D721Med (cell line): ENCODE measurements at places on chromosomes 6 and 20.

- DNase-seq = no peak
Observed at GRCh38 chr6:41427642-41428335, 92.4 kb downstream of the NCR2 start.

DNA sequence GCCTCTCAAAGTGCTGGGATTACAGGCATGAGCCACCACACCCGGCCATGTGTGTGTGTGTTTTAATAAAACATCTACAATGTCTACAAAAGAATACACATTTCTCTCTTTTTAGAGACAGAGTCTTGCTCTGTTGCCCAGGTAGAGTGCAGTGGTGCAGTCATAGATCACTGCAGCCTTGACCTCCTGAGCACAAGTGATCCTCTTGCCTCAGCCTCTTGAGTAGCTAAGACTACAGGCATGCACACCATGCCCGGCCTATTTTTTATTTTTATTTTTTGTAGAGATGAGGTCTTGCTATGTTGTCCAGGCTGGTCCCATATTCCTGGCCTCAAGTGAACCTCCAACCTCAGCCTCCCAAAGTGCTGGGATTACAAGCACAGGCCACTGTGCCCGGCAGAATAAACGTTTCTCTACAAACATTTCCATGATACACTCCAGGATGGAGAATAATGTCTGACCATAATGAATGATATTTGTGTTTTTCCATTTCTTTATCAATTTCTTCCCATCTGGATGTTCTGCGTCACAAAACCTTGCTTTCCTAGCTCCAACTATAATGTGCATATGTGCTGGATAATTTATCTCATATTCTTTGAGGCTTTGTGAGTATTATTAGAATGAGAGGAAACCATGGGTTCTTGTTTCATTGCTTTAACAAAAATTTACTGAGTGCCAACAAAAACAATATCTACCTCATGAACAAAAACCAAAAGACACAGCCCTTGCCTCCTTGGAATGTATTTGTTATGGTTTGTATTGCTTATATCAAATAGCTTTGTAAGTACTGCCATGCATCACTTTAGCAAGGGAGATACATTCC, 28.6 kb upstream of the CCN2 start:
- no peak for DNase-seq

DNA sequence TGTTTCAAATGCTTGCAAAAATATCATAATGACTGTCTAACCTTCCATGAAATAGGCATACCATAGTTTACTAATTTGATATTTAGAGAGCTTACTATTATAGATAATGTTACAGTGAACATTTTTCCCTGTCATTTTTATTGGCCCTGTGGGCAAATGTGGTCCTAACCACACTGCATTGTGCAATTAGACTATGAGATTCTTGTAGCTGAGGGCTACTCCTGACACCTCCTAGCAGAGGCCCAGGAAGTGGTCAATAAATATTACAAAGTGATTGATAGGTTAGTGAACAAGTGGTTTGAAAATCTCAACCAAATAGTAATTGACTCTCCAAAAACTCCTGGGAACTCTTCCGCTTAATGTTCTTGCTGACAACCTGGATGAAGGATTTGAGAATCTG, 160.5 kb upstream of the KCNG1 start:
- DNase-seq = no peak

- DNase-seq = no peak
Observed at GRCh38 chr6:144477856-144478255, 192.7 kb downstream of the UTRN start.

DNA sequence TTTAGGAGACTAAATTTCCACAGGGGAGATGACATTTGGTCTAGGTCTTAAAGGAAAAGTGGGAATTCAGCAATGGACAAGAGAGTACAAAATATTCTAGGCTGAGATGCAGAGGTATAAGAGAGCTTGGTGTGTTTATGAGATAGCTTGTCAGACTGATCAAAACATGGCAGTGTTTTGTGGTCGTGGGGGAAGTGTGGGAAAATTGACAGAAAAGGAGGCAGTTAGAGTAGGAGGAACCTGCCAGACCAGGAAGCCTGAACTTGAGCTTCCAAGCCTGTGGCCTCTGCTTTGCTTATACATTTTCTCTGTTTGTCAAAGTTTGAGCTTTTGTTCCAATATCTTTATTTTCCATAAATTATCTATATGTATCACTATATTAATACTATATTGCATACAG, 69.5 kb upstream of the MAP3K7 start:
- DNase-seq = no peak

DNA sequence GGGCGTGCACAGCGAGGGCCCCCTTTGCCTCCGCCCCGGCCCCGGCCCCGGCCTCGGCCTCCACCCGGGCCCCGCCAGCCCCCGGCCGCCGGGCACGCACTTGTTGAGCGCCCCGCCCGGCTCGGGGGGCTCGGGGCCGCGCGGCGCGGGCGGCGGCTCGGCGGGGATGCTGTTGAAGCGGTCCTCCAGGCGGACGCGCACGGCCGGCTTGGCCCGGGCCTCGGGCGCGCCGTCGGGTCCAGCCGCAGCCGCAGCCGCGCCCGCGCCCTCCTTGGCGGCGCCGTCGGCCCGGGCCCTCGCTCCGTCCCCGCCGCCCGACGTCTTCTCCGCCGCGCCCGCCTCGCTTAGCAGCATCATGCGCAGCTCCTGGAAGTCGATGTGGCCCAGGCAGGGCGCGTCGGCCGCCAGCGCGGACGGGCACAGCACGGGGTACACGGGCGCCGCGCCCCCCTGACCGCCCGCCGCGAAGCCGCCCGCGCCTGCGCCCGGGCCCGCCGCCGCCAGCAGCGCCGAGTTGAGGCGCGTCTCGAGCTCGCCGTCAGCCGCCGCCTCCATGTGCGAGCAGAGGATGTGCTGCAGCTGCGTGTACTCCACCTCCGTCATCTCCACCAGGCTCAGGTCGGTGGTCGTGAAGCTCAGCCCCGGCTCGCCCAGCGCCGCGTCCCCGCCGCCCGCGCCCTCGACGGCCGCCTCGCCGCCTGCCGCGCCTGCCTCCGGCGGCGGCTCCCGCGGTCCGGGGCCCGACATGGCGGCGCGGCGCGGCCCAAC, 514 bp downstream of the TCFL5 start:
- DNase-seq = no peak

DNA sequence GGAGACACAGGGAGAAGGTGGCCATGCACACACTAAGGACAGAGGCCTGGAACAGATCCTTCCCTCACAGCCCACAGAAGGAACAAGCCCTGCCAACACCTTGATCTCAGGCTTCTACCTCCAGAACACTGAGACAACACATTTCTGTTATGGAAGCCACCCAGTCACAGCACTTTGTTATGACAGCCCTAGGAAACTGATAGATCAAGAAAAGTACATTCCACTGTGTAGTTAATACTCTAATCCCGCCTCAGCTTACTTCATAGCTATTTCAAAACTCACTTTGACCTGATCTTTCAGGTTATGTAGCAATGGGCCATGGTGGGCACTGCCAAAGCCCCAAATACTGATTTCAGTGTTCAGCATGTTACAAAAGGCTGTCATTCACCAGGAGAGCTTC, 66.8 kb downstream of the CD24 start:
- no peak for DNase-seq
